ENCODE measurements at places on chromosomes 12 and 14. TPM values are rescaled to one million over a fixed set of nuclear protein-coding genes. Genes with fewer than 3 reads are reported as not detected.
A peak's percentile ranks its signal among the peaks of the same experiment; 100 is the strongest.

GRCh38 chr14:105337966-105338741, 23.6 kb downstream of the PACS2 start:
- no peak for DNase-seq

- DNase-seq, result no peak
These were observed 19.1 kb upstream of the FOS start for GRCh38 chr14:75259510-75259855.

GRCh38 chr14:34722723-34723545, 8.5 kb upstream of the CFL2 start:
- peak; percentile 19 for DNase-seq

DNA sequence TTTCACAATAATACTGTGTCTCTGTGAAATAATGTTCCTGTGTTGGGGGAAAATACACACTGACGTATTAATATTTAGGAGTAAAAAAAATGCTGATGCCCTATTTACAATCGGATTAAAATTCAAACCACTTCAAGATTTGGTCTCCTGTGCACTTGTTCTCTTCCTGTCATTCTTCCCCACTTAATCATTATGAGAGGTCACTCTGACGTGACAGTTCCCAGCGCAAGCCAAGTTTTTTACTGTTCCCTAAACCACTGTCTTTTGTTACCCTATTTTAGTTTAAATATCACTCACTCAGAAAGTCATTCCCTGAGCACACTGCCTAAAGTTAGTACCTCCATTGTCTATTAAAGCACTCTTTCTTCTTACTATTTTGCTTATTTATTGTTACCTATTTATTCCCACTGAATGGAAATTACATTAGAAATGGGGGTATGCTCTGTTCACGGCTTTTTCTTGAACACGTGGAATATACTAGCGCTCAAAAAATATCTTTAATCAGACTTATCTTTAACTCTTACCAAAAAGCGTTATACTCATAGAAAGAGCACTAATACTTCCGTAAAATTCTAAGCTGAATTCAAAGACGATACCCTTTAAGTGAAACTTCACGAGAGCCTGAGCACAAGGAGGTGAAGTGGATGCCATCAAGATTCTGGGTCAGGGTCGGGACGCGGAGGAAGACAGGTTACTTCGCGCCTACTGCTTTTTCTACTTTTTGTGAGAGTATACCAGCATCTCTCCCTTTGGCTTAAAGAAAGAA, 670 bp upstream of the PSMA3 start:
- peak; percentile 17 for DNase-seq

DNA sequence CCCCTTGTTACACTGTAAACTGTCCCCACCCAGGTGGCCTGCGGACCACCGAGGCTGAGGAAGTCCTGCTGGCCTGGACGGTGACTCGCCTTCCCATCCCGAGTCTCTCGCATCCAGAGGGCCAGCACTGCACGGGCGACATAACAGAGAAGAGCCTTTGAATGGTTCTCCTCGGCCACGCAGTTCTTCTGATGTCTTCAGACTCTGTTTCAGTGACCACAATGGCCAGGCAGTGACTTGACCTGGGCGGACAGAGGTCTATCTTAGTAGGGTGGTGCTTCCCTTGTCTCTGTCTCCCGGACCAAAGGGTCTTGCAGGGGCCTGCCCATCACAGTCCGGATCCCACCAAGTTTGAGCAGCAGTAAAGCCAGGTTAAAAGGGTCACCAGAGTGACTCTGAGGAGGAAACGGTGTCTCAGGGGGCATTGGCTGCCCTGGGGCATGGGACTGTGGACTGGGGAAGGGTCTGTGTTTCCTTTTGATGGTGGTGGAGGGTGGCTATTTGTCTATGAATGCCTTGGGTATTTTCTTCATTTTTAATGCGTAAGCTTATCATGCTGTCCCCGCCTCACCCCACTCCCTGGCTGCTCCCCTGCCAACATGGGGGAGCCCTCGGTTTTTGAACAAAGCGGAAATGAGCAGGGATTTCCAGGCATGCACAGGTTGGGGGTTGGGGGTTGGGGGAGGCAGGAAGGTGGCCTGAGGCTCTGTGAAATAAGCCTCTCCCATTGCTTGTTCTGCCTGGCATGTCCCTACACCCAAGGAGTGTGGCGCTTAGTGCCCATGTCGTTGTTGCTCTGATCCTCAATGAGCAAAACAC, 10.3 kb downstream of the KRT85 start:
- DNase-seq, result no peak

DNA sequence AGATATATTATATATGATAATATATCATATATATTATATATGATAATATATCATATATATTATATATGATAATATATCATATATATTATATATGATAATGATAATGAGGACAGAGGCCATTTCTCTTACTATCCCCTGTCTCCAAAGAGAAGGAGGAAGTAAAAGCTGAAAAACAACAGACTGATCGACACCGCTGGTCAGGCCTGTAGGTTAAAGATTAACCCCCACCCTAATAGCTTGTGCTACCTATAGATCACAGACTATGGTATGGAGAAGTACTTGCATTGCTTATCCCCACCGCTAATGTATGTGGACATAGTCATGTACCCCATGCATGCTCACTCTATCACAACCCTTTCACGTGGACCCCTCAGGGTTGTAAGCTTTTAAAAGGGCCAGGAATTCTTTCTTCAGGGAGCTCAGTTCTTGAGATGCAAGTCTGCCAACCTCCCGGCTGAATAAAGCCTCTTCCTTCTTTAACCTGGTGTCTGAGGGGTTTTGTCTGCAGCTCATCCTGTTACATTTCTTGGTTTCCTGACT, 786.1 kb upstream of the TMEM132C start:
- no peak for DNase-seq

DNA sequence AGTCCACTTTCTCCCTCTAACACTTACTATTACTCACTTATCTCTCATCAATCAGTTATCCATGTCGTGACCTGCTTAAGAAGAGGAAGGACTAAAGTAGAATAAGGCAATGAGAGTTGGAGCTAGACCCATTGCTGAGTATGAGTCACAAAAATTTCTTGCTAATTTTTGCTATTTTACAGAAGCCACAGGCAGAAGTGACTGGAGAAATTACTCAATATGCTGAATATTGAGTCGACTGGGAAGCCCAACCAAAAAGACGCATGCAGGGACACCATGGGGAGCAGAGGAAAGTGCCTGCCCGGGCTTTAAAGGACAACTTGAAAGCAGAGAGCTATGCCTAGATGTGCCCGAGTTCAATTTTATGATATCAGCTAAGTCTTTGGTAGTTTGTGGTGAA, 115.4 kb upstream of the FOXG1 start:
- DNase-seq, result peak; percentile 26

- DNase-seq, result peak; percentile 38
These were observed 7.9 kb downstream of the VWF start for GRCh38 chr12:6116471-6117021.

- no peak for DNase-seq
These were observed 61.5 kb downstream of the NT5DC3 start for GRCh38 chr12:103779410-103780092.

- peak; percentile 46 for DNase-seq
These were observed 21.7 kb upstream of the SLC10A1 start for GRCh38 chr14:69818758-69819191.

DNA sequence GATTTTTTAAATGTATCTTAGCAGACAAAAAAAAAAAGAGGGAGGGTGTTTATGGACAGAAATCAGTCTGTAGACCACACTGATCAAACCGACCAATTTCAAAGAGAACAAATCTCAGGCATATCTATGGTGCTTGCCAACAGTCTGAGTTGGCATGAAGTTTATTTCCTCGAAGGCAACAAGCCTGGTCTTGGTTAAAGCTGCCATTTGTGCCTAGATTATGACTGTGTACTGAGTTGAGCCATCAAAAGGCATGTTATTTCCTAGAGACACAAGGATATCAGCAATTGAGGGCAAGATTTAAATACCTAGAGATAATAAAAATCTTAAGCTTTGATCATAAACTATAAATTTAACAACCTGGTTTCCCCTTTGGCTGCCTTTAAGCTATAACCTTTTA, 119.2 kb downstream of the SLC2A13 start:
- no peak for DNase-seq

DNA sequence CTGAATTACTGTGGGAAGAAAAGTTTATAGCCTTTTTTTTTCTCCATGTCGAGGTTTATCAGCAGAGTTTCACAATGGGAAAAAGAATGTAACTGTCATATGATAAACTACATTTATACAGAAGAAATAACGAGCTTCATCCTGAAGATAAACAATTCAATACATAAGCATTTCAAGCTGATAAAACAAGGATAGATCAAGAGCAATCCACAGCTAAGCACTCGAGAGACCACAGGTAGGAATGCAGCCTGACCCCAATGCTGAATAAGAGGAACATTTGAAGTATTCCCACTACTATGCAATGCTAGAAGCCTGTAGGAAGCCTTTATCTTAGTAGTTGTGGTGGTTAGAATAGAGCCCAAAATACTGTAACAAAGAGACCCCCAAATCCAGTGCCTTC, 32.6 kb upstream of the DAAM1 start:
- no peak for DNase-seq

DNA sequence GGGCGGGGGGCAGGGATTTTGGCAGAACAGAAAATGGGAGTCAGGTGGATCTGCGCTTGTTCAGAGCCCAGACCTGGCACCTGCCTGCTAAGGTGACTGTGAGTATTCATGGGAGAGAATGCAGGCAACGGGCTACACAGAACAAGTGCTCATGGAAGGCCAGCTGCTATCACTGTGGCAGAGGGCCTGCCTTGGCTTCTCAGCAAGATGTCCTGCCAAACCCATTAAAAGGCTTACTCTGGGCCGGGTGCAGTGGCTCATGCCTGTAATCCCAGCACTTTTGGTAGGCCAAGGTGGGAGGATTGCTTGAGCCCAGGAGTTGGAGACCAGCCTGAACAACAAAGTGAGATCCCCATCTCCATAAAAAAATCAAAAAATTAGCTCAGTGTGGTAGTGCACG, 21.0 kb downstream of the DIO3 start:
- no peak for DNase-seq

DNA sequence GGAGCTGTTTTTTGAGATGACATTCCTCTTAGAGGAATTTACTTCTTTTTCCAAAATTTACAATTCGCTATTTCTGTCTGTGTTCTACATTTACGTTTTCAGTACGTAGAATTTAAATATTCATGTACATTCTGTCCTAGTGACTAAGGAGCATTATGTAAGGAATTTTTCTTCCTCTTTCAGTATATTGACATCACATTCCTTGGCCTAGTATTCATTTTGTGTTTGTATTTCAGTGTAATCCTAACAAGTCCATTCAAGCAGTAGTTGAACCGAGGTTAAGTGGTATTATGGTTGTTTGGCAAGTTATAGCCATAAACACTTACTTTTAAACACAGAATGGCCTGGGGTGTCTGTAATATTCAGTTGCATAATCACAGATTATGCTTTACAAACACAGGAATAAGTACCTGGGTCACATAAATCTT, 465.2 kb downstream of the PCNX1 start:
- DNase-seq, result peak; percentile 36

GRCh38 chr14:89701211-89702043, 253.1 kb downstream of the EFCAB11 start:
- peak; percentile 46 for DNase-seq

DNA sequence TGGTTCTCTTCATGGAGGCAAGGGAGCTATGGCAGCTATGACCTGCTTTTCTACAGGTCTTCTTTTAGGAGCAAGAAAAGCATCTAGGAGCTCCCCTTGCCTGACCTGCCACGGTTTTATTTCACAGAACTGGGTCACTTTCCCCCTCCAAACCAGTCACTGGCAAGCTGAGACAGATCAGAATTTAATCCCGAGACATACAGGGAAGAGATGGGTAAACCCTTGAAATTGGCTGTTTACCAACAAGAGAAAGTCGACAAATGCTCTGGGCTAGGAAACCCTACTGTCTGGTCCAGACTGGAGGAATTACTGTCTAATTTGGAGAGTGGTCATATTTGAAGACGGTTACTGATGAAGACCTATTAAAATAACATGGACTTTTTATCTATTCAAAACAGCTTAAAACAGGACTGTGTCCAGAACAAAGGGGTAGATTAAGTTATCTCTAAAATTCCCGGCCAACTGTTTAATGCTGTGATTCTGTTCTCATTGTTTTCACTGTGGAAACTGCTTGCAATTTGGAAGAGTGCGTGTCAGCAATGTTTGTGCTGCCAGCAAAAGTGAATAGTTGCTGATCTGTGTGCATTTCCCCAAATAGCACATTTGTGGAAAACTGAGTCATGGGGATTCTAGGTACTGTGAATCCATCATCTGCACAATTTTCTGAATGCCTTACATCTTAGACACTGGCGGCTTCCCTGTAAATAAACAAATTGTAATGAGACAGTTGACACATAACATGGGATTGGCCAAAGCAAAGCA, 73.4 kb upstream of the EEA1 start:
- DNase-seq, result peak; percentile 10

DNA sequence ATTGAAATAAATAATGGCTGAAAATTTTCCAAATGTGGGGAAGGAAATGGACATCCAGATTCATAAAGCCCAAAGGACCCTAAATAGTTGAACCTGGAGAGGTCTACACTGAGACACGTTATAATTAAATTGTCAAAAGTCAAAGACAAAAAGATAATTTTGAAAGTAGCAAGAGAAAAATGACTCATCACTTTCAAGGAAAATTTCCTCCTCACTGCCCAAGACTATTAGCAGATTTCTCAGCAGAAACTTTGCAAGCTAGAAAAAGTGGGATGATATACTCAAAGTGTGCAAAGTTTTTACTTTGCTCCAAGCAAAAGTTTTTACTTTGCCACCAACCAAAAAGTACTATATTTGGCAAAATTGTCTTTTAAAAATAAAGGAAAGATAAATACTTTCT, 15.9 kb upstream of the KRT83 start:
- no peak for DNase-seq

DNA sequence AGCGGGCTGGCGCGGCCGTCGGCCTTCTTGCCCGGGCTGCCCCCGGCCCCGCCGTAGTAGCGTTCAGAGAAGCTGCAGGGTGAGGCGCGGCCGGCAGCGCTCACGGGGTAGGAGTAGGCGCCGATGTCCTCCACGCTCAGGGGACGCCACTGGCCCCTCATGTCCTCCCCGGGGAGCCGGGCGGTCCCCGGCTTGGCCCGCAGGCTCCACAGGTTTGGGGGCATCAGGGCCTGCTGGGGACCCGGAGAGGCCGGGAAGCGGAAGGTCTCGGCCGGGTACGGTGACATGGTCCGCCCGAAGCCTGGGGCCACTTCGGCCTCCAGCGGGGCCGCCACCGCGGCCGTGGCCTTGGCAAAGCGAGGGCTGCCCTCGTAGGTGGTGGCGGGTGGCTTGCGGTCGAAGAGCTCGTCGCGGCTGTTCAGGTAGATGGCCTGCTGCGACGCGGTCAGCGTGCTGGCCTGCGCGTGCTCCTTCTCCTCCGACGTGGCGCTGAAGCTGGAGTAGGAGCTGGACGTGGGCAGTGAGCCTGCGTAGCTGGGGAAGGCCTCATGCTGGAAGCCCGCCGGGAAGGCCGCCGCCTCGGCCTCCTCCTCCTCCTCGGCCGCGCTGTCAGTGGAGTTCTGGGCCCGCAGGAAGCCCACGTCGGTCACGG, 48.7 kb downstream of the BEGAIN start:
- DNase-seq, result no peak

Gene ZDHHC17
- total RNA-seq, result 9.5 TPM

Gene ETNK1
- 17.4 TPM for total RNA-seq

Gene PZP
- total RNA-seq, result not detected

Gene MGAT4C
- 1.1 TPM for total RNA-seq

Gene NFE2
- 1.2 TPM for total RNA-seq

Gene PCED1B
- 1.1 TPM for total RNA-seq

Gene MMP17
- total RNA-seq, result 5.0 TPM

Gene STAB2
- total RNA-seq, result not detected

Gene OR6C2
- total RNA-seq, result not detected

Gene CORO1C
- 57.7 TPM for total RNA-seq

All from H4 (cell line).